ENCODE measurements at places on chromosomes 13 and 19.

DNA sequence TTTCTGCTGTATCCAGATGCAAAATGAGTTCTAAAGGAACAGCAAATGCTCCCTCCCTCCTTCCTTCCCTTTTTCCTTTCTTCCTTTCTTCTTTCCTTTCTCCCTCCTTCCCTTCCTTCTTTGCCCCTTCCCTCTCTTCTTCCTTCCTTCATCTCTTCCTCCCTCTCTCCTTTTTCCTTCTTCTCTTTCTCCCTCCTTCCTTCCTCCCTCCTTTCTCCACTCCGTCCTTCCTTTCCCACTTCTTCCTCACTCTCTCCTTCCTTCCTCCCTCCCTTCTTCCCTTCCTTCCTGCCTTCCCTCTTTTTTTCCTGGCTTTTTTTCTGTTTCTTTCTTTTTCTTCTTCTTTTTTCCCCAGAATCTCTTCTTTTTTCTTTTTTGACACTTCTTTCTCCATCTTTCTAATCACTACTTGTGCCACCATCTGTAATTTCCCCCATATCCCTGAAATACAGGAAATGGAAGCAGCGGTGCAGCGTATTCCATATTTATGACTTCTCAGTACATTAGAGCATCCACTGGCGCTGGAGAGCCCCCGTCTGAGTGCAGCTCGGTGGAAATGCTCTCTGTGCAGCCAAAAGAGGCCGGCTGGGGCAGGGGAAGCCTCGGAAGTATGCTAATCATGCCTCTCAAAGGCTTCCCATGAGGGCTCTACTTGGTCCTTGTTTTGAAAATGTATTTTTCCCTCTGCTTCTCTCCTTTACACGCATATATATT is 275.6 kb downstream of the TSHZ3 start:
- no peak for DNase-seq

DNA sequence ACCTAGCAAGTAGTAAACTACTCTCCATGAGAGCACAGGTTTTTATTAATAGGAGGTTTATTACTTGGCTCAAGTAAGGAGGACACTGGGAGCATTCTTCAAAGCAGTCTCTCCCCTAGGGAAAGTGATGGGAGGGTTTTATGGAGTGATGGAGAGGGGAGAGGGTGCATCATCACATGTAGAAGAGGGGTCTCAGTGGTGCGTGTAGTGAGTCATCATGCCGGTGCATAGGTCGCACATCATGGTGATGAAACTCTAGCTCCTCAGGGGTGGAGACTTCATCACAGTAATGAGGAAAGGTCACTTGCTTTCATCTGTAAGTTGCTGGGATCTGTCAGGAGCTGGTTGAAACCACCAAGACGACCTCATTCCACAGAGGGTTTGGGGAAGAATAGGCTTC is 210.8 kb upstream of the UBL3 start:
- DNase-seq, result no peak

- DNase-seq, result peak; percentile 44
Observed at GRCh38 chr19:47445937-47446402, 25.7 kb downstream of the SLC8A2 start.

- DNase-seq, result peak; percentile 73
Observed at GRCh38 chr19:5126498-5127223, 157.7 kb downstream of the KDM4B start.

GRCh38 chr13:35767256-35767976 is 290.9 kb upstream of the MAB21L1 start:
- DNase-seq, result no peak

DNA sequence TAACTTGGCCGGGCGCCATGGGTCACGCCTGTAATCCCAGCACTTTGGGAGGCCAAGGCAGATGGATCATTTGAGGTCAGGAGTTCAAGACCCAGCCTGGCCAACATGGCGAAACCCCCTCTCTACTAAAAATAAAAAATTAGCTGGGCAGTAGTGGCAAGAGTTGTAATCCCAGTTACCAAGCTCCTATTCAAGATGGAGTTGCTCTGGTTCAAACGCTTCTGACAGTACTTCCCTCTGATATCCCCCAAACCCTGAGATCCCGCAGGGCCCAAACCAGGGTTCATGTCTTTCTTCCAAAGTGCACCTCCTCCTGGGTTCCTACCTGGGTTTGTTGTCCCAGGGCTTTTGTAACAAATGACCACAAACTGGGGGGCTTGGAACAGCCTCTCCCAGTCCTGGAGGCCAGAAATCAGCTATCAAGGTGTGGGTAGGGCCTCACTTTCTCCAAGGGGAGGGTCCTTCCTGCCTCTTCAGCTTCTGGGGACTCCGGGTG is 13.7 kb downstream of the CELF5 start:
- no peak for DNase-seq

GRCh38 chr13:113040597-113041292 is 64.8 kb upstream of the F7 start:
- DNase-seq, result no peak

DNA sequence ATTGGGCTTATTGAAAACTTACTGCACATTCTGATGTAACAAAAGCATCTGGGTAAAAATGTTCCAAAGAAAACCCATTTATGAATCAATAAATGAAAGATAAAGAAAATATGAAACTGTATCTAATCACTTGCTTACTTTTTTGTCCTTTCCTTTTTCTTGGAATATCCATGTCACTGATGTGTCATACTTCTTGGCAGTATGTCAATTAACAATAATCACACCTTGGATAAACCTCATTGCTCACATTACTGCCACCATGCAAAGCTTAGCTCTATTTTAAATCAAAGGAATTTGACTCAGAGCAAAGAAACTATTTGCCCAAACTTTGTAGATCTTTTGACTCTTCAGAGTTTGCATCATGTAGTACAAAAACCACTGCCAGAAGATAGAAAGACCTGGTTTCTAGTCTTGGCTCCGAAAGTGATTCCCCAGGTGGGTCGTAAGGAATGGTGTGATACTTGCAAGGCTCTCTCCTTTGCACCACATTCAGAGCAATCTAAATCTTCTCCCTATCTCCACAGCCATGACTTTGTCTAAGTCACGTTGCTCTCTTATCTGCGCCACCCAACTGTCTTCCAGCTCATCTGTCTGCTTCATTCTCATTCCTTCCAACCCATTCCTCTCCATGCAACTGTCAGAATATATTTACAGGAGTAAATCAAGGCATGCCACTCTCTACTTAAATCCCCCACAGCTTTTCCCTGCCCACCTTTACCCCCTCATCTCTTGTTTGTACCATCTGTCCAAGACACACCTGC is 311.9 kb downstream of the COG6 start:
- no peak for DNase-seq

DNA sequence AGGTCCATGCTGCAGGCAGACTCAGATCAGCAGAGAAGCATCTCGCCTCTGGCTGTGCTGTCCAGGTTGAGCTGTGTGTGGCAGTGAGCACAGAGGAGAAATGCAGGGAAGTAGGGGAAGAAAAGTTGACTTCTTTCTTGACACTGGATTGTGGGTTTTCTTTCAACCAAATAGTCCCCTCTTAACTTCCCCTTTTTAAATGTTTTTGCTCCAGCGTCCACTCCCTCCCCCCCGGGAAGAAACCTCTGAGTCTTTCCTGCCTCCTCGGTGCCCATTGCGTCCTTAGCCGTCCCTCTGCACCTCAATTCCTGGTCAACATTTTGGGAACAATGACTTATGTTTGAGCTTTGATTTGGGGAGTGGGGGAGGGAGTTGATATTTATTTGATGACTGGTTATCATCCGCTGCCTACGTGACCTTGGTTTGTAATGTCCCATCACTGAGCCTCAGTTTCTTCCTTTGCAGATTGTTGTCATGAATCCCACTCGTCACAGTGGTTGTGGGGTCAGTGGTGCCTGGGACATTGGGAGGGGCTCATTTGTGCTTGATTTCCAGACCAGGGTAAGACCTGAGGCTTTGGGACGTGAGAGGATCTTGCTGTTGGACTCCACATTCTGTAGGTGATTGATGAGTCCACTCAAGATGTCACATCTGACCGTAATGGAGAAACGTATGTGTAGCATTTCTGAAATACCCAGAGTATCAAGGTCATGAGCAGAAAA is at the start of gene LILRB2:
LILRB2 (minus strand) TSS at position 104 of the 722 bp plus-strand sequence. CDS start 614 bp downstream, outside the sequence.
- no peak for DNase-seq

DNA sequence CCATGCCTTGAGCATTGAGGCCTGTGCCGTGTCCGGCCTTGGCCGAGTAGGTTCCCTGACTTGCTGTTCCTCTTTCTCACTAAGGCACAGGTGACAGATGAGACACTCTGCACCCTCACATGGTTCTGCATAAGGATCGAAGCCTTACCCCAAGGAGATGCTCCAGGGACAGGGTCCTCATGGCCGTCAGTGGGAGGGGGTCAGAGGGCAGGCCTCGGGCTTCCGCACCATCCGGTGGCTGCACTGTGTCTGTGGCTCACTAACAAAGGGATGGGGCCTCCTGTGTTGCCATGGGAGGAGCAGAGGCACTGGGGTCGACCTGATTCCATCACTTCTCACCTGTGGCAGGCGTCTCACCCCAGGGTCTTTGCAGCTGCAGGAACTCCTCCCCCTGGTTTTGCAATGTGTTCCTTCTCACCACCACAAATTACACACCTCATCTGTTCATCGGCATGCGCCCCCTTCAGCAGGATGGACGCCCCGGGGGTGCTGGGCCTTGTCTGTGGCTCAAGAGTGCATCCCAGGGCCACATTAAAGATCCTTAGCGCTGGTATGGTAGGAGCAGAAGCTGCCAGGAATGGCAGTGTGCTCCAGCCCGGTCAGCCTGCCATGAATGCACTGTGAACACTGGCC is 113.3 kb upstream of the SOX1 start:
- DNase-seq, result no peak

DNA sequence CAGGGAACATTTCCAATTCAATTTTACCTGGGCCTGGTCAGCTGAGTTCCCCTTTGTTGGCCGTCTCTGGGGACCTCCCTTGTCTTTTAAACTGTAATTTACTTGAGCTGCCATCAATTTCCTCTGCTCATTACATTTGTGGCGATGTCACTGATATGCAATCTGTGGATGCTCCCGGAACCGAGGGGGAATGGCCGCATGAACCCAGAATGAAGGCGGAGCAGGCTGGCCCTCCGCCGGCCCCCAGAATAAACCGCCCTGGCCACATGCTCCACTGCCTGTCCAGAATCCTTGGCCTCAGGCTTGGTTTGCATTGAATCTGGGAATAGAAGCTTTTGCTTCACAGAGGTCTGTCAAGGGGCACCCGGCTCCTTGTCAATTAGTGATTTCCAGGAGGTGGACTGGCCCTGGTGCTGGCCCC is 276.8 kb downstream of the TEX29 start:
- DNase-seq, result no peak

DNA sequence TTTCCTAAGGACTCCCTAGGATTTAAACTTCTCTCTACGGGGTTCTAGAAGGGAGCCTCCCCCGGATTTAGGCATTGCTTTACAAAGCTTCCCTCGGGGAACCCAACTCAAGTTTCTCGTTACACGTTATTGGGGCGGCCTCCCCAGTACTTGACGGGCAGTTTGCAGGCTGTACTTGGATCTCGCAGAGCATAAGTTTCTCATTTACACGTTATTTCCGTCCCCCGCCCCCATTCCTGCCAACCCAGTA is 584 bp downstream of the SMG9 start:
- DNase-seq, result no peak

- no peak for DNase-seq
Observed at GRCh38 chr13:85541476-85541875, 257.7 kb downstream of the SLITRK6 start.

DNA sequence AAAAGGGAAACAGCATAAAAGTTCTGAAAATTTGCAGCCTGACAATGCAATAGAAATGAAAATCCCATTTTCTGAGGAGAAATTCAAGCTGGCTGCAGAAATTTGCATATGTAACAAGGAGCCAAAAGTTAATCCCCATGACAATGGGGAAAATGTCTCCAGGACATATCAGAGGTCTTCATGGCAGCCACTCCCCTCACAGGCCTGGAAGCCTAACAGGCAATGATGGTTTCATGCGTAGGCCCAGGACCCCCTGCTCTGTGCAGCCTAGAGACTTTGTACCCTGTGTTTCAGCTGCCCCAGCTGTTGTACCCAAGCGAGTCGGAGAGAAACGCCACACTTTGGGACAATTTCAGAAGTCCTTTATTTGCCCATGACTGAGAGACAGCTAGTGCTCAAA is 701.3 kb upstream of the KLHL1 start:
- no peak for DNase-seq

- DNase-seq, result peak; percentile 26
Observed at GRCh38 chr19:17081672-17082630, 6.4 kb downstream of the MYO9B start.

- no peak for DNase-seq
Observed at GRCh38 chr13:22934744-22935523, 245.8 kb upstream of the SGCG start.

DNA sequence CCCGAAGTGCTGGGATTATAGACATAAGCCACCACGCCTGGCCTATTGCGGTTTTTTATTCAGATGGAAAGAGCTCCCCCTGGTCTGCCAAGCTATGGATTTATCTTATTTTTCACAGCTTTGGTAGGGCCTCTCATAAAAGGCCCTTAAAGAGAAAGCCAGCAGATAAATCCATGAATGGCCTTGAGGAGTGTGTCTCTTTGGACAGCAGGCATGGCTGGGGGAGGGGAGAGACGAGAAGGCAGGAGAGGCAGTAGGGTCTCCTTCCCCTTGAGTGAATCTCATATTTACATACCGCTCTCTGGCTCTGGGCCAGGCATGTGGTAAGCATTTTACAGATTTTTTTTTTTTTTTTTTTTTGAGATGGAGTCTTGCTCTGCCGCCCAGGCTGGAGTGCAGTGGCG is 25.2 kb downstream of the MARK4 start:
- peak; percentile 82 for DNase-seq

DNA sequence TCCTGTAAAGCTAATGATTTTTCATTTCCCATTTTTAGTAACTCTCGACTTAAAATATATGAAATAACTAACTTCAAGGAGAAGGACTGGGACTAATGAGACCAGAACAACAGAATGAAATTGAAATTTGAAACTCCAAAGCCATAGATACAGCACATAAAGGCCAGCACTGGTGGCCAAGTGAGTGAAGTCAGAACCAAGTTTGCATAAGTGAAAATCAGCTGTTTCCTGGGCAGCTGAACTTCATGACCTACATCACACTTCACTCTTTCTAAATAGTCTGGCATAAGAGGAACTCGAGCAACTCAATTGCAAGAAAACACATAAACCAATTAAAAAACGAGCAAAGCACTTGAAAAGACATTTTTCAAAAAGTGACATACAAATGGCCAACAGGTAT is 84.5 kb downstream of the DCLK1 start:
- no peak for DNase-seq

GRCh38 chr13:33497146-33497845 is 211.7 kb upstream of the STARD13 start:
- no peak for DNase-seq

DNA sequence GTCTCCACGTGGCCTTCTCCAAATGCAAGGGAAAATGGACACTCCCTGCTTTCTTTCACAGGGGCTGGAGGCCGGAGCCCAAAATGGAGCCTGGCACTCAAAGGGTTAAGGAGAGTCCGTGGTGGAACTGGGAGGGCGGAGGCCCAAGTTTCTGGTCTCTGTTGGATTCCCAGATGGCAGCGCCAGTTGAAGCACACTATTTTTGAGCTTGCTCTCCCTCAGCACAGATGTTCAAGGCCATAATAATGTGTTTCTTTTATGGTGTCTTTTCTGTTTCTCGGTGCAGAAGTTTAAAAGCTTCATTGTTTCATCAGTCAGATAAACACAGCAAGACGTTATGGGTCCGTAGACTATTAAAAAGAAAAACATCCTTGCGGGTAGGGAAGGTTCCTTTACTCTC is 67.6 kb downstream of the TNFRSF19 start:
- DNase-seq, result no peak
